GM23338 (cell line): ENCODE measurements at places on chromosomes 11 and 22. TPM values are rescaled to one million over a fixed set of nuclear protein-coding genes. Genes with fewer than 3 reads are reported as not detected.

DNA sequence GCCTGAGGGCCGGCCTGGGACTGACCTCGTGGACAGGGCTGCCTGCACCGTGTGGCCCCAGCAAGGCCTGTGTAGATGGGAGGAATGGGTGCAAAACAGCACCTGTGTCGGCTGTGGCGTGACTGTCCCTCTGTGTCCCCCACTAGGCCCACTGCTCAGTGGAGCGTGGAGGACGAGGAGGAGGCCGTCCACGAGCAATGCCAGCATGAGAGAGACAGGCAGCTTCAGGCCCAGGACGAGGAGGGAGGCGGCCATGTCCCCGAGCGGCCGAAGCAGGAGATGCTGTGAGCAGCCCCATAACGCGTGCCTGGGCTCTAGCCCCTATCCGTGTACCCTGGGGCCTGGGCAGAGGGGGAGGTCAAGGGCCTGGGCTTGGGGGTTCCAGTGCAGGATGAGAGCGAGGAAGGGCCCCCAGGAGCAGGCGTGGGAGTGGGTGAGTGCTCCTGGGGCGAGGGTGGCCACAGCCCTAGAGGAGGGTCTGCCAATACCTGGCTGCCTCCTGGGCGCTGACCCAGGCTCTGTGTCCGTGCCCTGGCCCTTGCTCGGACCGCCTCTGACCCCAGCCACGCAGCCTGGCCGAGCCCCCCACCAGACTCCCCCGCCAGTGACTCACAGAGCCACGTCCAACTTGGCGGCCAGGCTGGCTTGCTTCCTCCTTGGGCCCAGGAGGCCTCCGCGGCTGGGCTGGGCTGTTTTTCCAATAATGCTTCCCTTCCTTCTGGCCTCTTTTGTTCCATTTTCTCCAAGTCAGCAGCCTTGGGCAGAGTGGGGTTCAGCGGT, 11.6 kb downstream of the PRR33 start:
- H3K27me3 ChIP-seq, result no peaks in the 10 kb centered on the region
- DNase-seq, result no peak
- no peaks in the 10 kb centered on the region for H3K4me1 ChIP-seq

GRCh38 chr11:42849362-42849761, 462.4 kb upstream of the API5 start:
- no peak overlapping the region for H3K4me3 ChIP-seq
- H3K27ac ChIP-seq, result no peak overlapping the region
- DNase-seq, result no peak
- peaks cover 10% of the 10 kb centered on the region; the same call in 1 of the 2 replicates for H3K4me1 ChIP-seq

DNA sequence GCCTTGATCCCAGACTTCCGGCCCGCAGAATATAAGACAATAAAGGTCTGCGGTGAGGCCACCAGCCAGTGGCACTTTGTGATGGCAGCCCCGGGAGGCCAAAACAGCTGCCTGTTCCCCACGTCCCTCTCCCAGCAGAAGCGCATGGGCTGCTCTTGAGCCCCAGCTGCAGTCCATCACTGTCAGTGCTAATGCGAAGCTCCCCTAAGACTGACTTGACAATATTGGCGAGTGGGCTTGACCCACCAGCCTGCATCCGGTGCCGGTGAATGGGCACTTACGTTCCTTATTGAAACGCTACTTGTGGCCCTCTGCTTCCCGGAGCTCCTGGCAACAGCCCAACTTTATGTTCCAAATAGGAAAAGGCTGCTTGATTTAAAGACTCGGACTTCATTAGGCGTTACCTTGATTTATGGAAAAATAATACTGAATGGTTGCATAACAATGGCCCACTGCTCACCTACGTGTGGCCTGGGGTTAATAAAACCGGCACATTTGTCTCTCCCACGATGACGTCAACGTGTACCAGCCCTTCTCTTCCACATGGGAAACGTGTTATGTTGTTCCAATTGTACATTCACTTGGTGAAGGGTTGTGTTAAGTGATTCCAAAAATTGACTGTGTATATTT, 93.4 kb upstream of the SEPTIN5 start:
- peaks cover 18% of the 10 kb centered on the region for H3K4me1 ChIP-seq
- no peak for DNase-seq
- H3K27me3 ChIP-seq, result no peaks in the 10 kb centered on the region
- H3K4me3 ChIP-seq, result no peak overlapping the region

DNA sequence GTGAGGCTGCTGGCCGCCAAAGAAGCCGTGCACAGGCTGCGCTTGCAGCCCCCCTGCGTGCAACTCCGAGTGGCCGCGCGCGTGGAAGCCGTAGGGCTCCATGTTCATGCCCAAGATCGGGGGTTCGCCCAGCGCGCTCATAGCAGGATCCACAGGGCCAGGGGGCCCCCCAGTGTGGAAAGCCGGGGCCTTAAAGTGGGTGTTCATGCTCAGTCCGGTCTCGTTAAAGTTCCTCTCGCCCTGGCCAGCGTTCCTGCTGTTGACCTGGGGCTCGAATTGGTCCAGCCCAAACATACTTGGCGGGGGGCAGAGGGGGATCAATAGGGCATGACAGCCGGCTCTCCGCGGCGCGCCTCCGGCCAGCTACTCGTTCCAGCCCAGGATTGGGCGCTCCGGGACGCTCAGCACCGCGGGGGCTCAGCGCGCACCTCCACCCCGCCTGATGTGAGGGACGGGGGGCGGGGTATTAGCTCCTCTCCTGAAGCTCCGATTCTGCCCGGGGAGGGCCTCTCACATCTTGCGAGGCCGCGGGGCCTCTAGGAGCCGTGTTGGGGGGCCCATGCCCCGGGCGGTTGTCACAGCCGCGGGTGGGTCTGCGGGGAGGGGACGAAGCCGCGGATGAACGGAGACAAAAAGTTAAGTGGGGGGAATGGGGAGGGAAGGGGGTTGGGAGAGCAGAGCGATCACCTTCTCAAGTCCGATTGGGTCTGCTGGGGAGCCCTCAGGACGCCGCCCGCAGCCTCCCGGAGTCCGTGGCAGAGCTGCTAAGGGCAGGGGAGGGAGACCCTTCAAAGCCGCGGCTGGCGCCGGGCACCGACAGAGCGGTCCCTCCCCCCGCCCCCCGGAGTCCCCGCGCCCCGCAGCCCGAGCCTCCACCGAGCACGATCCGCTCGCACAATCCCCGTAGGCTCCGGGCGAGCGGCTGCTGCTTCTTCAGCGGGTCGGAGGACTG, 1.0 kb downstream of the MN1 start:
- H3K27ac ChIP-seq, result no peak overlapping the region
- peaks cover 46% of the 10 kb centered on the region for H3K4me1 ChIP-seq
- H3K36me3 ChIP-seq, result no peaks in the 10 kb centered on the region
- DNase-seq, result no peak
- peak overlapping the region; percentile 72 for H3K4me3 ChIP-seq

GRCh38 chr22:21889251-21889990, 22.0 kb upstream of the MAPK1 start:
- no peak for DNase-seq
- H3K27ac ChIP-seq, result no peak overlapping the region
- H3K4me1 ChIP-seq, result no peaks in the 10 kb centered on the region

GRCh38 chr11:71086687-71087258, 165.6 kb downstream of the SHANK2 start:
- H3K4me3 ChIP-seq, result no peak overlapping the region
- DNase-seq, result peak; percentile 80
- H3K27ac ChIP-seq, result 0 out of 2 replicates have a peak overlapping the region, but pooled peaks have one; percentile 39
- 0 out of 2 replicates have a peak, but pooled peaks cover 5% of the 10 kb centered on the region for H3K36me3 ChIP-seq
- no peaks in the 10 kb centered on the region for H3K27me3 ChIP-seq
- H3K4me1 ChIP-seq, result no peaks in the 10 kb centered on the region

DNA sequence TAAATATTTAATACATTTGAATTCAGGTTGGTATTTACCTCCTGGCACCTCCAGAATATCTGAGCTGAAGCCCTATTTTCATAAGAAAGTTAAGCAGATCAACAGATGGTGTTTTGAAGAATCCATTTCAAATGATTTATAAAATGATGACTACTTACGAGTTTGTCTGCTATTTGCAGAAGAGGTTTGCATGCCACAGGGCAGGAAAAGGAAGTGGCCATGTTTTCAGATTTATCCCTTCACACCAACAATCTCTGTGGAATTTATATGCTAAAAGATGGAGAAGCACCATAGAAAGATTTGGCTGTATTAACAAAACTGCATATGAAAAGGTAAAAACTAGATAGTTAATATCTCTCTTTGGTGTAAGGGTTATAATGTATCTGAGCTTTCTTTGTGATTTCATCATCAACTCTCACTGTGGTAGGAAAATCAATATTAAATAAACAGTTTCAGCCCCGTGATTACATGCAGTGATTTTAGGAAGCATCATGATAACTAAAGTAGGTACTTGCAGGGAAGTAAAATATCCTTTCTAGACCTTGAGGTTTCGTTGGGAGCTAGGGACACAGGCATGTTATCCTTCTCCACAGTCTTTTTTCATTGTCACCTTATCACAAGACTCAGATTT, 2.6 kb downstream of the BMAL1 start:
- peaks cover 45% of the 10 kb centered on the region for H3K27me3 ChIP-seq
- no peak for DNase-seq
- no peaks in the 10 kb centered on the region for H3K36me3 ChIP-seq
- H3K4me3 ChIP-seq, result no peak overlapping the region
- H3K27ac ChIP-seq, result no peak overlapping the region

DNA sequence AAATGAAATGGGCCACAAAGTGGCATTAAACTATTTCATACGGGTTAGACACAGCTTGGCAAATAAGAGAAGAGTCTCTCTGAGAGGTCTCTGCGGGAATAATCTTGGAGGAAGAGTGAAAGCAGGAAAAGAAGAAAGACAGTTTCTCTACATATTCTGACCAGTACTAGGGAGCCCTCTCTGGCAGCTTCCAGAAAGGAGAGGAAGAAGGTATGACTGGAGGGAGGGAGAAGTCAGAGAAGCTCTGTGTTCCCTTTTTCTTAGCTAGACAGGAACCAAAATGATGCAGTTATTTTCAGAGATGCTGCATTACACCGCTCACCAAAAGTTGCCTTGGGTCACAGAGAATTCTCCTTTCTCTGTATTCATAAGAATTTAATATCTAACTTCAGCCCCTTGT, 382.1 kb downstream of the KCNA4 start:
- H3K4me1 ChIP-seq, result no peaks in the 10 kb centered on the region
- H3K36me3 ChIP-seq, result no peaks in the 10 kb centered on the region
- no peaks in the 10 kb centered on the region for H3K27me3 ChIP-seq
- H3K27ac ChIP-seq, result no peak overlapping the region
- no peak overlapping the region for H3K4me3 ChIP-seq

GRCh38 chr11:37533087-37533486, 935.1 kb upstream of the RAG2 start:
- no peaks in the 10 kb centered on the region for H3K27me3 ChIP-seq
- DNase-seq, result no peak
- peaks cover 4% of the 10 kb centered on the region; the same call in 1 of the 2 replicates for H3K36me3 ChIP-seq
- H3K4me3 ChIP-seq, result no peak overlapping the region
- no peaks in the 10 kb centered on the region for H3K4me1 ChIP-seq
- no peak overlapping the region for H3K27ac ChIP-seq

DNA sequence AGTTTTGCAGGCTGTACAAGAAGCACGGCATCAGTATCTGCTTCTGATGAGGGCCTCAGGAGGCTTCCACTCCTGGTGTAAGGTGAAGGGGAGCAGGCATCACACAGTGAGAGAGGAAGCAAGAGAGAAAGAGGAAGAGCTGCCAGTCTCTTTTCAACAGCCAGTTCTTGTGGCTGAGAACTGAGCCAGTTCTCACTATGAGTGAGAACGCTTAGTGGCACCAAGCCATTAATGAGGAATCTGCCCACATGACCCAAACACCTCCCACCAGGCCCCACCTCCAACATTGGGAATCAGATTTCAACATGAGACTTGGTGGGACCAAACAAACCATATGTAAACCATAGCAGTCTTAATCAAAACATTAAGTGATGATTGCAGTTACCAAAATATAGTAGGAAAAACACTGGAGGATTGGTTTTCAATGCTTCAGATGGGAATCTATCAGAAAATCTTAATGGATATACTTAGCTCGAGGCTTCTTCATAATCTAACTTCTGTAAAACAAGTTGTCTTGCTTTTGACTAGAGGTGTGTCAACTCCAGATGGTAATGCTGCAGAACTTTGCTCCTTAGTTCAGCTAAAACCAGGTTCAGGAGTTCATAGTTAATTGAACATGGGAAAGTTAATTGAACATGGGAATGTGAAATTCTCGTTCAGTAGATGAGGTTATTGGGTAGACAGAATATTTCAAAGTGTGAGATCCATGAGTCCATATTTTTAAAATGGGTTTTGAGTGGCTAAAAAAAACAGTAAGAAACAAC, 12.2 kb downstream of the FAR1 start:
- H3K27ac ChIP-seq, result no peak overlapping the region
- no peaks in the 10 kb centered on the region for H3K27me3 ChIP-seq
- H3K4me1 ChIP-seq, result peaks cover 59% of the 10 kb centered on the region
- no peaks in the 10 kb centered on the region for H3K36me3 ChIP-seq
- H3K4me3 ChIP-seq, result no peak overlapping the region

The KCNQ1 gene
- 0.87 and 1.2 TPM in 2 replicates for total RNA-seq

The PKNOX2 gene
- total RNA-seq, result 0.43 and 0.83 TPM in 2 replicates

The PSMA1 gene
- total RNA-seq, result 169 and 197 TPM in 2 replicates

The SLC22A12 gene
- total RNA-seq, result not detected in 2 replicates

The PELI3 gene
- total RNA-seq, result 8.5 and 9.1 TPM in 2 replicates

The TMEM25 gene
- 17.7 and 25.4 TPM in 2 replicates for total RNA-seq
